ENCODE measurements at places on chromosomes 11 and 22. TPM values are rescaled to one million over a fixed set of nuclear protein-coding genes. Genes with fewer than 3 reads are reported as not detected.

The DDI1 gene
- not detected for total RNA-seq

The PEX26 gene
- 54.0 TPM for total RNA-seq

The TYR gene
- total RNA-seq = not detected

The ELFN2 gene
- total RNA-seq = 0.09 TPM

The CRYBB3 gene
- not detected for total RNA-seq

DNA sequence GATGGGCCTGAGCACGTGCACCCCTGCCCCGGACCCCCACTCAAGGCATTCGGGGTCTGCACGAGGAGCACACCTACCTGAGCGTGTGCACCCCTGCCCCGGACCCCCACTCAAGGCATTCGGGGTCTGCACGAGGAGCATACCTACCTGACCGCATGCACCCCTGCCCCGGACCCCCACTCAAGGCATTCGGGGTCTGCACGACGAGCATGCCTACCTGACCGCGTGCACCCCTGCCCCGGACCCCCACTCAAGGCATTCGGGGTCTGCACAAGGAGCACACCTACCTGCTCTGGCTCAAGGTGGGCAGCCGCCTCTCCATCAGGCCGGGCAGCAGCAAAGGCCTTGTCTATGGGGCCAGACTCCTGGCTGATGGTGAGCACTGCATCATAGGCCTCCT, 48.7 kb upstream of the LRRC32 start:
- no peak for DNase-seq
- peaks cover 8% of the 10 kb centered on the region for H3K4me1 ChIP-seq
- H3K27me3 ChIP-seq = peaks cover 11% of the 10 kb centered on the region
- H3K27ac ChIP-seq = no peak overlapping the region
- H3K36me3 ChIP-seq = no peaks in the 10 kb centered on the region

GRCh38 chr22:37677493-37677974, 2.1 kb downstream of the LGALS1 start:
- peaks cover 9% of the 10 kb centered on the region for H3K36me3 ChIP-seq
- peak overlapping the region; percentile 92 for H3K4me3 ChIP-seq
- peaks cover 50% of the 10 kb centered on the region for H3K4me1 ChIP-seq
- H3K27me3 ChIP-seq = no peaks in the 10 kb centered on the region
- peak overlapping the region; percentile 97 for H3K27ac ChIP-seq
- DNase-seq = no peak

GRCh38 chr11:115892016-115892415, 387.8 kb upstream of the CADM1 start:
- H3K27ac ChIP-seq = no peak overlapping the region
- H3K4me3 ChIP-seq = no peak overlapping the region
- no peaks in the 10 kb centered on the region for H3K27me3 ChIP-seq
- H3K36me3 ChIP-seq = no peaks in the 10 kb centered on the region
- H3K4me1 ChIP-seq = no peaks in the 10 kb centered on the region
- peak; percentile 26 for DNase-seq

All from activated CD4-positive, alpha-beta T cell treated with anti-CD3 and anti-CD28 coated beads, Interleukin-2, amount 10 ng/mL, durations not matched to agents 24 days and 14 days (primary cell).